RPMI7951 (cell line): ENCODE measurements at places on chromosomes 1 and 21. TPM values are rescaled to one million over a fixed set of nuclear protein-coding genes. Genes with fewer than 3 reads are reported as not detected.

DNA sequence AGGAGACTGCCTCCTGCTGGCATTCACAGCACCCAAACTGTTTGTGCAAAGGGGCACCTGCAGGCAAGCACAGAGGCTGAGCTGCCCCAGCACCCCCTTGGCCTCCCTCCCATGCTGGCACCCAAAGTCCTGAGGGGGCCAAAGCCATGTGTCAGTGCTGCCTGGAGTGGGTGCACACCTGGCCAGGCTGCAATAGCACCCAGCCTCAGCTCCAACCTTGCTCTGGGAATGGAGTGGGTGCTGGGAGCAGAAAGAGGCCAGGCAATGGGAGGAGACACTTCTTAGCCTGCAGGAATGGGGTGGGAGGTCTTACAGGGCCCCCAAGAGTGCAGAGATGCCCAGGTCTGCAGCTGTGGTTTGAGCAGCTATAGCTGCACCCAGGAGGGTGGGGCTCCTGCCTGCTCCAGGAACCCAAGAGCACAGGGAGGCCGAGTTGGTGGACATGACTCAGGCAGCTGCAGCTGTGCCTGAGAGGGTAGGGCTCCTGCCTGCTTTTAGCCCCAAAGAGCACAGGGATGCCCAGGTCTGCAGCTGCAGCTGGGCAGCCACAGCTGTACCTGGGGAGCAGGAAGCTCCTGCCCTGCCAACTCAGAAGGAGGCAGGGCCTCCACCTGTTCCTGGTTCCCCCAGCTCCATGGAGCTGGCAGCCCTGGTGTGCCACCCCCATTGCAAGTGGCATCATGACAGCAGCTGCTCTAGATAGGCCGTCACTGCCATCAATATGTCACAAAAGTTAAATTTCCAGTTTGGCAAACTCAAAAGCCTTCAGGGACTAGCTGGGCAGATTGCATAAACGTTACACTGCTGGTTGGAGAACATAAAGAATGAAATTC lies 5.3 kb upstream of the CHD1L start:
- no peak for DNase-seq

SLC44A3 gene
- 0.98 and 1.1 TPM in 2 replicates for total RNA-seq

DNA sequence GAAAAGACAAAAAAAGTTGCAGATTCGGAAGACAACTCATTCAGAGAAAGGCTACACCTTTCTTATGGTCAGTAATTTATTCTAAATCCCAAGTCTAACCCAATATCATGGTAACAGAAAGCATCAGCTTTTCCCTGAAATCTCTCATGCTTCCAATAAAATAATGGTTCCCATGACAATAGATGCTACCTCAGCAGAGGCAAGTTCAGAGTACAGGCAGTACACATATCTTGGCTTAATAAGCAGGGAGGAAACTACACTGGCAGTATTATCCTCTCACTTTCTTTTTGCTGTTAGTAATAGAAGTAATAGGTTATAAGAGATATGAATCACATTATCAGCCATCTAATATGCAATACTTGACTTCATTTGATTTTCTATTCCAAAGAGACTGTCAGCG lies 137.1 kb downstream of the DPYD start:
- no peak for DNase-seq

SPATA17 gene
- under 0.01 and 1.6 TPM in 2 replicates for total RNA-seq

- DNase-seq: no peak
Measured at GRCh38 chr21:34996304-34997101, 52.6 kb downstream of the RUNX1 start.

KLHL12 gene
- 16.8 and 19.1 TPM in 2 replicates for total RNA-seq

DNA sequence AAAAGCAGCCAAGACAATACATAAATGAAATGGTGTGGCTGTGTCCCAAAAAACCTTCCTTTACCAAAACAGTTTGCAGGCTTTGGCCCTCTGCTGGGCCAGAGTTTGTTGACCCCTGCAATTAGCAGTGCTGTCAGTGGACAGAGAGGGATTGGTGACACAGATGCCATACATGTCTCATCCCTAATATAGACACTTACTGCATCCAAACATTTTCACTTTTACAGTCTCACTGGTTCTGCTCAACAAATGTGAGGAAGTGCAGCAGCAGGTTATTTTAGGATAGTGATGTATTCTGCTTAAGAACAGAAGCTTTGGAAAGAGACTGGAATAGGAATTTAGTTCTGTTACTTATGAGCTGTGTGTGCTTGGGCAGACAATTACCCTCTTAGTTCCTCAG lies 462.8 kb upstream of the LRRC7 start:
- DNase-seq: no peak
